ENCODE measurements at places on chromosomes 1 and 21. TPM values are rescaled to one million over a fixed set of nuclear protein-coding genes. Genes with fewer than 3 reads are reported as not detected.

CD2 gene
- not detected for total RNA-seq

SCP2 gene
- 102 TPM for total RNA-seq

ACAP3 gene
- total RNA-seq, result 10.0 TPM

BCAN gene
- total RNA-seq, result not detected

SPRR3 gene
- total RNA-seq, result not detected

NBPF19 gene
- total RNA-seq, result 1.5 TPM

HSD3B1 gene
- total RNA-seq, result not detected

FMN2 gene
- total RNA-seq, result not detected

LCE6A gene
- total RNA-seq, result not detected

ESPN gene
- total RNA-seq, result 0.65 TPM

USH2A gene
- total RNA-seq, result not detected

GUCA2A gene
- total RNA-seq, result not detected

FAM177B gene
- total RNA-seq, result not detected

PRR9 gene
- not detected for total RNA-seq

CHD5 gene
- total RNA-seq, result under 0.01 TPM

ZBTB37 gene
- 2.2 TPM for total RNA-seq

CAPN9 gene
- total RNA-seq, result not detected

MCOLN3 gene
- total RNA-seq, result not detected

AMPD1 gene
- total RNA-seq, result not detected

AK5 gene
- 21.2 TPM for total RNA-seq

NPR1 gene
- total RNA-seq, result 5.9 TPM

PLA2G2C gene
- total RNA-seq, result not detected

MACF1 gene
- 392 TPM for total RNA-seq
